ENCODE measurements at places on chromosomes 6 and 20.
A peak's percentile ranks its signal among the peaks of the same experiment; 100 is the strongest.

GRCh38 chr20:63969838-63970713, at the start of gene ZNF512B:
Gene ZNF512B, minus strand, starts transcription at chr20:63969930. Its CDS starts 1,980 bp downstream, at chr20:63967950.
- no peak for DNase-seq

GRCh38 chr6:706146-706545, 13.2 kb upstream of the EXOC2 start:
- no peak for DNase-seq

DNA sequence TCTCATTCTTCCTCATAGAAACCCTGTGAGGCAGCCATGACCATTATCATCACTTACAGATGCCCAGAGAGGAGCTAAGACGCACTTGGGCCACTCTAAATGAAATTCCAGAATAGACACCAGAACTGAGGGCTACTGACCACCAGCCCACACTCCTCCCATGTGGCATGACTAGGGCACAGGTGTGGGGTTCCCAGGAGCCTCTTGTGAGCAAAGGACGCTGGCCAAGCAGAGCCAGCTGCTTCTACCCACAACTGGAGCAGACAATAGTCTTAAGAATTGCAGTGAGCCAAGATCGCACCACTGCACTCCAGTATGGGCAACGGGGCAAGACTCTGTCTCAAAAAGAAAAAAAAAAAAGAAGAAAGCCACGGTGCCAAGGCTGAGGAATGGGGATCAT, 10.0 kb downstream of the AHCY start:
- no peak for DNase-seq

GRCh38 chr6:81693266-81693665, 59.2 kb downstream of the TENT5A start:
- DNase-seq: no peak

DNA sequence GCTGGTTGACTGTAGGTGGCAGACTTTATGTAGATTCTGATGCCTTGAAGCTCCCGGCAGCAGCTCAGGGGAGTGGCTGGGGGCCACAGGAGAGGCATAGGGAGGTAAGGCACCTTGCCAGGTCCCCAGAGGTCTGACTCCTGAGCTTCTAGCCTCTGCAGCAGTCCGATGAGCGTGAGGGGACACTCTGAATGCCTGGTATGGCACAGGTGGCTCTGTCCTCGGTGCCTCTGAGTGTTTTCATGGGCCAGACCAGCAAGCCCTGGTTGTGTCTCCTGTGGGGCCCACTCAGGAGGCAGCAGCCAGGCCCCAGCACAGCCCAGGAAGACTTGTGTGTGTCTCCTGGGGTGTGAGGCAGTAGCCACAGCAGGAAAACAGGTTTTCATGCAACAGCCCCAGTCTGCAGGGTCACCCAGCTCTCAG, 39.7 kb upstream of the IRF4 start:
- DNase-seq: no peak

- DNase-seq: no peak
Observed at GRCh38 chr6:135604035-135604860, 106.7 kb upstream of the AHI1 start.

DNA sequence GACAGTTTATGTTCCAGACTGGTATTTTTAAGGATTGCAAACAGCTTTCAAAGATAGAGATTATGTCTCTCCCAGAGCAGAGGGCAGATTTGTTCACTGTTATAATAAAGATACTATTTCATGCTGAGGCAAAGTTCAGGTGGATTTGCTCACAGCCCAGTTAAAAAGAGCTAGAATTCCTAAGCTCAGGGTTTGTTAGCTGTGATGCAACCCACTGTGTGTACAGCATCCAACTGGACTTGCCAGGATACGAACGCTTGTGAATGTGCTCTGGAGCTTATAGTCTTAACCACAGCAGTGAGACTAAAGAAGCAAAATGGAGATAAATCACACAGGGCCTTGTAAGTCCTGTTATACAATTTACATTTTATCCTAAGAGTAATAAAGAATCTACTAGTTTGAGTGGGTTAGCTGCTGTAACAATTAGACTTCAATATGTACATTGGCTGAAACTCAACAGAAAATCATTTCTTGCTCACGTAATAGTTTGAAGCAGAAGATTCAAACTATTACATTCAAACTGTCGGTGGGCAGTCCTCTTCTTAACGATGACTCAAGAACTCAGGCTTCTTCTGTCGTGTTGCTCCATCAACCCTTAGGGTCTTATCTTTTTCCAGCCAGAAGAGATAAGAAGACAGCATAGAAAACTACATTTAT, 204.0 kb upstream of the PLN start:
- DNase-seq: no peak

GRCh38 chr6:5260111-5260620, 584 bp downstream of the LYRM4 start:
- peak; percentile 48 for DNase-seq

- DNase-seq: no peak
Observed at GRCh38 chr6:47135772-47136171, 93.6 kb upstream of the ADGRF1 start.

DNA sequence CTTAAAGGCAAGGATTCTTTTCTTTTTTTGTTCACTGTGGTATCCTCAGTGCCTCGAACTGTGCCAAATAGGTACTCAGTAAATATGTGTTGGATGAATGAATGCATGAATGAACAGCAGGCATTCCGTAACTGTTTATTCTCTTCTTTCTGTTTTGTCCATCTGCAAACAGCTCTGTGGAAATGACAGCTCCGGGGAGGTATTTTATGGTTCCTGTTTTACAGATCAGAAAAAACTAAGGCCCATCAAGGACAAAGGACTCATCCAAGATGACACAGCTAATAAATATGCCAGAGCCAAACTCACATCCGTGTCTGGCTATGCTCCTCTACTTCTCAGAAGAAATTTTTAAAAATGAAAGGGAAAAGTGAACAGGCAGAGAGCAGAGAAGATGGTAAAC, 21.0 kb downstream of the JPH2 start:
- no peak for DNase-seq

- DNase-seq: no peak
Observed at GRCh38 chr6:162963861-162964260, 236.1 kb downstream of the PACRG start.

DNA sequence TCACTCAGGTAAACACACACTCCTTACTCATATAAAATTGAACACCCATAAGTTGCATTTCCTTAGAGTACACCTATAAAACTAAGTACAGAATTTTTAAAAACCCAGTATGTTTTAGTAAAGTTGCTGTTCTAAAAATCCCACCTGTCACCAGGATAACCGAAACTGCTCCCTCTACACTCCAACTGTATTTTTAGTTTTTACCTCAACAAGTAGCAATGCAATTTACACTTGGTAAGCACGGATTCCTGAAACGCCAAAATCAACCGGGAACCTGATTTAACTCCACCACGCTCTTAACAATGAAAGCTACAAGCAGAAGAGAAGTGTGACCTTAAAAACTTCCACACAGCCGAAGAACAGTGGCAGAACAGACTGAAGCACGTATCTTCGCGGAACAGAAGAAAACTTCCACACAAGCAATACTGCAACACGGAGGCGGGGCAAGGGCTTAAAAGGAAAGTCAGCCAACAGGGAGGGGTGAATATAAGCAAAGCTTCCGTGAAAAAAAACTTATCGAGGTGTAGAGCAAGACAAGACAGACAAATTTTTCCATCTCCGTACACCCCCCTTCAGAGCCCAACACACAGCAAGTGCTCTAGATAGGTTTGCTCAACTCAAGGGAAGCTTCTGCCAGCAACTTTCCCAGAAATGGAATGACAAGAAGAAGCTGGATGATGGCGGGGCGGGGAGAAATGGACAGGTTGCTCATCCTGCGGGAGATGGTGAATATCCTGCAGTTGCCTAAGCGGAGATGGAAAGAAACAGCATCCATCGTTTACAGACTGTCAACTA, 1.4 kb downstream of the STAU1 start:
- DNase-seq: peak; percentile 37

- DNase-seq: no peak
Observed at GRCh38 chr20:35279533-35280174, 1.7 kb upstream of the MMP24OS start.

DNA sequence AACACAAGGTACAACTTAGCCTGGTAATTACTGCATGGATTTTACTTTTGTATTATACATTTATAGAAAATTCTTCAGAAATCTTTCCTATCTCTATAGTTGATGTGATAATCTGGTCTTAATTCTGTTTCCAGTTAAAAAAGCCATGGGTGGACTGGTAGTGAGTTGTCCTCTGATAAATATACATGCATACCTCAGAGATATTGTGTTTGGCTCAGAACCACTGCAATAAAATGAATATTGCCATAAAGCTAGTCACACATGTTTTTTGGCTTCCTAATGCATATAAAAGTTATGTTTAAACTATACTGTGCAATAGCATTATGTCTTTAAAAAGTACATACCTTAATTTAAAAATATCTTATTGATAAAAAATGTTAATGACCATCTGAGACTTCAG, 708.6 kb upstream of the MARCKS start:
- DNase-seq: no peak

DNA sequence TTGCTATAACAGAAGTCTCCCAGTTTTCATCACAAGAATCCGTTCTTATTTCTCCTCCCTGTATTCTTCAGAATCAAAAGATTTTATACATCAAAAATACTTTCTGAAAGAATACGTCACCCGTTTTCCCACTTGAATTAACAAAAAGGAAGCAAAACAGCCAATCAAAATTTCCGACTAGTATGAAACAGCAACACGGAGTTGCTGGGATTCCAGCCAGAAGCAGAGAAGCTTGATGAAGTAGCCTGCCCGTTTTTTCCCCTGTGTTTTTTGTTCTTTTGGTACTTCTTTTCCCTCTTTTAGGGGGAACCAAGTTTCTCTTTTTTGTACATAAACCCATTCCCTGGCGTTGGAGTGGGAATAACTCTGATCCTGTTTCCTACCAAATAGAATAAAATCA, 14.6 kb downstream of the TXLNB start:
- no peak for DNase-seq

GRCh38 chr6:161041274-161041673, 49.7 kb downstream of the MAP3K4 start:
- no peak for DNase-seq

DNA sequence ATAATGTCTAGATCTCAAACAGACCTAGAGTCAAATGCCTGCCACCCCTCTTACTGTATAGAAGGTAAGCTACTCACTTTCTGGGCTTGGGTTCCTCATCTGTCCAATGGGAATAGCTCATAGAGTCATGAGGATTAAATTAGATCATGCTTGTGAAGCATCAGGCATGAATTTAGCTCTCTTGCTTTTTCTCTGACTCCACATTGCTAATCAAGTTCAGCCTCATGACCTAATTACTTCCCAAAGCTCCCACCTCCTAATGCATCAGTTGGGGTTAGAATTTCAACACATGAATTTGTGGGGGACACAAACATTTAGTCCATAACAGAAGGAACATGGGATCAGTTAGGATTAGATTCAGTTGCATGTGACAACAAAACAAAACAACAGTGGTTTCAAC, 4.6 kb upstream of the DDX27 start:
- DNase-seq: no peak

DNA sequence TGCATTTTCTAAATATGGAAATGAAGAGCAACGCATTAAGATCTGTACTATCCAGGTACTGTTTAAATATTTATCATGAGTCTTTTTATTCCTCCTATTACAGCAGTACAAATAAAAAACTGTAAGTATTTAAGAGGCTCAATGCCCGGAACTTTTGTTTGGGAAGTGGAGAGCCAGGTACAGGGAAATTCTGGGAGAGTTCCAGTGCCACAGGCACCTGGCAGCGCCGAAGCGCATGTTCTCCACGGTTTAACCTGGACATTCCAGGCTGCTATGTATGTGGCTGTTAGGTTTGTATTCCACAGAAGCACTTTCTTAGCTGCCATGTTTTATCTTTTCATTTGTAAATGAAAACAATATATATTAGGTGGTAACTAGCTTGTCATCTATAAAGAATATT, 81.7 kb downstream of the PREP start:
- DNase-seq: no peak

Data from stimulated activated CD8-positive, alpha-beta memory T cell treated with anti-CD3 and anti-CD28 coated beads, Interleukin-7, amount 100 ng/mL, for 24 hours (primary cell).